ENCODE measurements at places on chromosomes 1 and 21.

GRCh38 chr1:177796561-177796960, 173.3 kb downstream of the SEC16B start:
- DNase-seq, result no peak

GRCh38 chr21:40372506-40372905, 474.5 kb downstream of the DSCAM start:
- no peak for DNase-seq

GRCh38 chr1:23772049-23772853, 6.0 kb upstream of the PITHD1 start:
- peak; percentile 63 for DNase-seq

GRCh38 chr1:226628612-226629155, 80.1 kb downstream of the STUM start:
- DNase-seq, result no peak

GRCh38 chr21:43850728-43851295, 14.2 kb upstream of the AGPAT3 start:
- no peak for DNase-seq

GRCh38 chr21:33058527-33058926, 11.4 kb upstream of the OLIG1 start:
- DNase-seq, result peak; percentile 22
